ENCODE measurements at places on chromosomes 7 and 10.
A peak's percentile ranks its signal among the peaks of the same experiment; 100 is the strongest.

DNA sequence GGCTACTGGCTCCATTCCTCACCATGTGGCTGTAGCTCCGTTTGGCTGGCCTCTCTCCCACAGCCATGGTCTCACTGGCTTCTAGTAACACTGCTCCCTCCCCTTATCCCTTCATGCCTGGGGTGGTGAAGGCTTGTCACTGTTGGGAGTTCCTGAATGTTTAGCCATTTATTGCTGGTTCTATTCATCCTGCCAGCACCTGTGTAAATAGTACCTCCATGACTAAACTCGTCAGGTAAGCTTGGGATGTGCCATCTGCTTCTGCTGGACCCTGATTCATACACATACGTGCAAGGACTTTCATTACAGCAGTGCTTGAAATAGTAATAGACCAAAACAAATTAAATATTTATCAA lies 61.6 kb downstream of the CCDC71L start:
- DNase-seq = no peak

GRCh38 chr7:106640368-106641141 lies 20.4 kb downstream of the CCDC71L start:
- no peak for DNase-seq

DNA sequence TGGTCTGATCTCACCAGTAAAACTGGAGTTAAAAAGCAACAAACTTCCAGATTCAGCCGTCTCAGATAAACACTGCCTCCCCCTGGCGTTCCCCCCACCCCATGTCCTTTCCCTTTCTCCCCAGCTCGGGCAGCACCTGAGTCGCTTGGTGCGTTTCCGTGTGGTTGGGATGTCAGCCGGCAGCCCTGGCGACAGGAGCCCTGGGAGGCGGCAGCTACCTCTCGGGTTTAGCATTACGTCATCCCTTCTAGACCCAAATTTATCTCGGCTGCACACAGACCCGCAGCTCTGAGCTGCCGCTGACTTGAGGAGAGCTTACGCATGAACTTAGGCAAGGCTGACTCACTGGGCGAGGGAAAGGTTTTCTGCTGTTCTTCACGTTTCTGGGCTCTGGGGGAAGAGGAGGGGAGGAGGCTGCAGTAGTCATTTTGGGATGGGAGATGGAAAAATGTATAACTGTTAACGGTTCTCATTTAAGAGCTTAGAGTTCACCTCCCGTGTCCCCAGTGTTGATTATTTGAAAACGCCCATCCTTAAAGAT lies 14.4 kb downstream of the MXI1 start:
- peak; percentile 79 for DNase-seq

DNA sequence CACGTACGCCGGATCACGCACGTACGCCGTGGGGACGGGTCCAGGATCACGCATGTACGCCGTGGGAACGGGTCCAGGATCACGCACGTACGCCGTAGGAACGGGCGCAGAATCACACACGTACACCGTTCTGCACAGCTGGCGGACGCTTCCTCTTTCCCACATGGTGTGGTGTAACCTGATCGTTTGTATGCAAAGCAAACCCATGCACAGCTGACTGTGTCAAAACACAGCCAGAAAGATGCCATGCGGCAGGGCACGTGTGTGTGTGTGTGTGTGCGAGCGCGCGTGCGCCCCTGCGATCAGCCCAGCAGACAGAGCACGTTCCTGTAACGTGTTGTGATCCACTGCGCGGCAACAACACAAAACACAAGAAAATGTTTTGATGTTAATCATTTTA lies 573.6 kb downstream of the DNAJB6 start:
- DNase-seq = no peak

DNA sequence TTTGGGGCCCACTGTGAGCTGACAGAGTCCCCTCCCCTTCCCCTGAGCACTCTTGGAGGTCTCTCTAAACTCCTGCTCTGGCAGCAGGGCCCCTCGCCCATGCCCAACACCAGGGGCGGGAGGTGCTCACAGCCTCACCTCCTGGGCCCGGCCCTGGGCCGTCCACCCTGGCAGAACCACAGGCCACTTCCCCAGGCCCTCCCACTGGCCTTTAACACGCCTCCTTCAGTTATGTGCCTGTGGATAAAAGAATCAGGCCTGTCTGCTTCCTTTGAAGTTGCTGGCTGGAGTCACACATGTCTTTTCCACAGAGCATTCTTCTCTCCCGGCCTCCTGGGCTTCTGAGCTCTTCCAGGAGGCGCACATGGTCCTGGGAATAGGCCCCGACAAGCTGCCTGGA lies 10.2 kb downstream of the MYL10 start:
- no peak for DNase-seq

DNA sequence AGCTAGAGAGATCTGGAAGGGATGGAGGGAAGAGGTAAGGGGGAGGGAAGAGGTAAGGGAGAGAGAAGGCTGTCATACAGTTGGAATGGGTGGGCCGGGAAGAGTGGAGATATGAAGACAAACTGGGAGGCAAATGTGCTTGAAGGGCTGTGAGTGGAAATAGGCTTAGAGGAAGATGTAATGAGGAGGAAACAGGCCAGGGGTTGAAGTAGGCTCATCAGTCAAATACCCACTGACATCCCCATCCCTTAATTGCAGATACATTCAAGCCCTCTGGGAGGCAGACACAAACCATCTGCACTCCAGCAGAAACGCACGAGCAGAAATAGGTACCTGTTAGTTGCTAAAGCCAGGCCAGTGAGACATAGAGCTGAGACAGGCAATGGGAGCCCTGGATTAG lies 2.1 kb downstream of the SYNPO2L start:
- DNase-seq = no peak

DNA sequence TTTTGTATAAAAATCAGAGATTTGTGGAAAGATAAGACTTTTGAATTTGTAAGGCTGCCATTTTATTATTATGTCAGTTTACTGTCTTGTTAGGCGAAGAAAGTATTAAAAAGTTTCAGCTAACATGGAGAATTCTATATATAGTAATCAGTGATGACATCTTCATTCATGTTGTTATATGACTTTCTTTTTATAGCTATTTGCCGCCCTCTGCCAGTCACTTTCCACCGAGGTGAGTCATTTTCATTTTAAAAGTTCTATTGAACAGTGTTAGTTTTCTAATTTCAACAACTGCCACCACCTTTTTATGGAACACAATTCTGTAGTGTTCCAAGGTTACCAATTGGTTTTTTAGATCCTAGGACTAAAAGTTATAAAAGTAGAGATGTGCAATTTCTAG lies 11.8 kb downstream of the CUTC start:
- DNase-seq = no peak

DNA sequence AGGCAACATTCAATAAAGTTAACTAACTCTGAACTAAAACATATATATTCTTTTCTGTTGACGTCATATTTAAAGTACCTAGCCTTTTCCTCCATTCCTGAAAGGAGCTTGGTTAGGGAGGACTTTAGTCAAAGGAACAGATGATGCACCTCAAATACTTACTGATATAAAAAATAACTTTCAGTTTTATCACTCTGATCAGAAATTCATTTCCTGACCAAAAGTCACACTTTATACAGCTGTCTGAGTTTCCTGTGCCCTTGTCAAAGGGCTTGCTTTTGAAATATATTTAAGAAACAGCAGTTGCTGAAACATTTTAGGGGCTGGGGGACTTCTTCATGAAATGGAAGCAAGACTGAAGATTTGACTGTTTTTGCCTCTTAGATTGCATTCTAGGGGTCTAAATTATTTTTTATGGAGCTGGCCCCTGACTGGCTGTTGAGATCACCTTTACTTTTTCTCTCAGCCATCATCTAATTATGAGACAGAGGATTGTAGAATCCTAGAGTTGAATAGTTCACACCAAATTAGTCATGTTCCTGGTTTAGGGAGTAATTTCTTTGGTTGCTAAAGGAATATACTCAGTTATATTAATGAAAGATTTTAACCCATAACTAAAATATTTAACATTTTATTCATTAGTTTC lies 46.6 kb downstream of the GLCCI1 start:
- DNase-seq = no peak

- DNase-seq = no peak
Observed at GRCh38 chr7:116449950-116450349, 49.6 kb upstream of the CAV2 start.

DNA sequence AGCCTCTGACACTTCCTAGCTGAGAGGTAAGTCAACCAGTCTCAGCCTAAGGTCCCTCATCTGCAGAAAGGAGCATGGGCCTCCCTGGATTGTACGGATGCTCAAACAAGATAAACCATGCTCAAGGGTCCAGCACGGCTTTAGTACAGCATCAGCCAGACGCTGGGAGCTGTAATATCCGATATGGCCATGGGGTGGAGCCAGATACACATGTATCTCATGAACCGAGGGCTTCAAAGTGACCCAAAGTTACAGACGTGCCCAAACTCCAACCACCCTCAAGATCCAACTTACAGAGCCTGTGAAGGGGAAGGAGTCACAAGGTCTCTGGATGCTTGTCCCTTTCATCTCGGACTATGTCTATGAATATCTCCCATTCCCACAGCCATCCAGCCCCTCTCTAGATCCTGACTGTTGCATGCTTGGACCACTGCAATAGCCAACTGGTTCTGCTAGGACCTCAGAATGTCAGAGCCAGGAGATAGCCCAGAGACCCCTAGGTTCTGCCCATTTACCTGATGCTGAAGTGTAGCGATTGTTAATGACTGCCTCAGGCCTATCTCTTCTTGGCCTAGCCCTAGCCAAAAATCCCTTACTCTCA lies 142.4 kb downstream of the SH3PXD2A start:
- peak; percentile 84 for DNase-seq

- no peak for DNase-seq
Observed at GRCh38 chr10:131211559-131211958, 100.0 kb downstream of the TCERG1L start.

GRCh38 chr10:69056536-69057260 lies 31.2 kb upstream of the SRGN start:
- DNase-seq = no peak

Measured in B cell (primary cell).